ENCODE measurements at places on chromosomes 7 and 10.

DNA sequence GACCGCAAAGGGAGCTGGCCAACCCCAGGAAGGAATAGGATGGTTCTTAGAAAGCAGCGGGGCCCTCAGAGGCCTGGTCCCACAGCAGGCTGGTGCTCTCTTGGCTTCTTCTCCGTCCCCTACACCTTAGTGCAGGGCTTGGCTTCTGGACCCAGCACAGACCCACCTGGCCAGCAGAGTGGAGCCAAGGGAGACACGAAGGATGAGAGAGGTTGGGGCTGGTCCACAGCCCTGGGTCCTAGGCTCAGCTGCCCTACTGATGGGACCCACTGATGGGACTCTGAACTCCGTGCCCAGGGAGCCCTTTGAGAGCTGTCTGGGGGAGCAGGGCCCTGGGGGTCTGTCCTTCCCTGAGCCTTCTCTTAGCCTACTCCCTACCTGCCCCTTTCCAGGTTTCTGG, 6.2 kb upstream of the TLX1 start:
- DNase-seq, result no peak

DNA sequence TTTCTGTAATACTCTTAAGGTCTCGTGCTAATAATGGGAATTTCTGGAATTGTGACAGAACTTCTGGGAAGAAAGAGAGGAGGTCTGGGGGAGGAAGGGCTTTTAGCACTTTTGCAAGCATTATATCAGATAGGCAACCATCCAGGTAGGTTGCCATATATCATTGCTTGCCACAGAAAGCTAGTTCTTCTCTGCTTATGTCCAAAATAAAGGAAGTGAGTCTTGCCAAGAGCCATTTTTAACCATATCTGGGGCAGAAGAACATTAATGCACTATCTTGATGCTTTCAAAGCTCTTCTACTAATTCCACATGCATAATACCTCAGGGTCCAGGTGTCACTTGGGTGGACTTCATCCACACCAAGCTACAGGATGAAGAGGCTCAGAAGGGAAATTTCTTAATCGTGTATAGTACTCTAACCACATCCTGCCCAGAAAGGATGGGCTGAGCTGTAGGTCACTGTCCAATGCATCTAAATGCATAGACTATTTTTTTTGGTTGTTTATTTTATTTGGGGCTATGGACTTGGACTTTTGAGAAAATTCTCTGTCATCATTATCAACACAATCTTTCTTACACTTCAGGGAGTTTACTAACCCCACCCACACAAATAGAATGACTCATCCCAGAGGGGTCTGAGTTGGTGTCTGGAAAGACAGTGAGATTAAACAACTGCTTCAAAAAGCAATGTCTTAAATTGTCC, 68.9 kb upstream of the ADO start:
- DNase-seq, result no peak

- no peak for DNase-seq
Measured at GRCh38 chr10:58820861-58821751, 308.4 kb downstream of the BICC1 start.

DNA sequence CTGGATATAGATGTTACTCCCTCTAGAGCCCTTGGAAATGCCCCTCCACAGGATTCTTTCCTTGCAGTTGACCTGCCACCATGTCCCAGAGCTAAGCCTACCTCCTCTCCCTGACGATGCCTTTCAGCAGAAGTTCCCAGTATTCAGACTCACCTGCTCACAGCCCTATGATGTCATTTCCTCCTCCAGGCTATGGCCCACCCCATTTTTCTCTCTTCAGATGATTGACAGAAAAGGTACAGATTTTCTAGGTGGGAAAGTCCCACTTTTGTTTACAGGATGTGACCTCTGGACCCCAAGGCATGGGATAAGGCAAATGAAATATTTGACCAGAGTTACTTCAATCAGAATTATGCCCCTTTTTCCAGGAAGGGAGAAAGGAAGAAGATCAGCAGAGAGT, 280.2 kb upstream of the PHYHIPL start:
- DNase-seq, result no peak

DNA sequence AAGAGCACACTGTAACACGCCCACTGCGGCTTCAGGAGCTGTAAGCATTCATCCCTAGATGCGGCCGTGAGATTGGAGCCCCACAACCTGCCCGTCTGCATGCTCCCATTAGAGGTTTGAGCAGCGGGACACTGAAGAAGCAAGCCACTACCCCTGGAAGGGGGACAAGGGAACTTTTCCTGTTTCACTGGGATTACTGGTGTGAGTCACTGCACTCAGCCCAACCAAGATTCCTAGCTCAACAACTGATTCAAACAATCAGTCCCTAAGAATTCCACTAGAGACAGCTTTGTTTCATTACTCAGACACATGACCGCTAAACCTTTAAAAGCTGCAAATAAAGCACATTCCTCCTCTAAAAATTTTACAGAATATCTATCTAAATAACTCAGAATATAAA, 69.8 kb downstream of the ORC5 start:
- no peak for DNase-seq

GRCh38 chr7:2063563-2064260, 169.0 kb downstream of the MAD1L1 start:
- no peak for DNase-seq

DNA sequence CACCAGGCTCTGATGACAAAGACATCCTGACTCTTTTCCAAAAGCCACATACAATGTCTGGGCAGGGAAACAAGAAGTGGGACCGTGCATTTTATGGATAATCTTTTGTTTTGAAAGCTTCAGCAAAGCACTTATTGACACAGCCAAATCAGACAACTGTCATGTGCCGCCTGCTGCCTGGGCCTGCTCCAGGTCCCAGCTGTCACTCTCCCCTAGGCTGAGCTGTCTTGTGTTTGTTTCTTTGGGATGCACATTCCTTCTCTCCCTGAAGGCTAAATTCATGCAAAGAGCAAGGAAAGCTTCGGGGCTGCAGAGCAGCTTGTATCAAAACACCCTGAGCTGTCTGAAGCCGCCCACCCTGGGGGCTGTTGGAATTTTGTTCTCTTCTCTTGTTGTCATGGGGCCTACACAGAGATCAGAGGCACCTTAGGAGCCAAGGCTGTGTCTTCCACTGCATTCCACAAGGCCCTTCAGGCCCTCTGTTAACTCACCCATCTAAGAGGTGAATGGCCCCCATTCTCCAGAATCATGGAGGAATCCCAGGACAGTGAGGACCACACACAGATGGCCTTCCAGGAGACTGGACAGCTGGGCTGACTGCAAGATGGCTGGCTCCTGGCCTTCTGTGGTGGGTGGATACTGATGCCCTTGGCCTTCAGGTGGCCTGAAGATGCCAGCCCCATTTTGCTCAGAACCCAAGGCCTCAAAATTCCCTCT, 17.8 kb upstream of the SLC18A2 start:
- no peak for DNase-seq

DNA sequence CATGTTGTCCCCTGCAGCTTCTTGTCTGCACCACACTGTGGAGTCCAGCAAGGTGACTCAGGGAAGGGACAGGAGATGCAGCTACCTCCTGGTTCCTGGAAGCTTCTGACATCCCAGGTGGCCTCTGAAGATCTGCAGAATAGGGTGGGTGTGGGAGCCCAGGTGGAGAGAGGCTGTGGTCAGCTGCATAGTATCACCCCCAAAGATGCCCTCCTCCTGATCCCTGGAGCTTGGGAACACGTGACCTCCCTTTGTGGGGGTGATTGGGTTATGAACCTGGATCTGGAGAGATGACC, 25.4 kb downstream of the CALML3 start:
- DNase-seq, result no peak

GRCh38 chr10:79929409-79929904, 19.4 kb downstream of the SFTPD start:
- DNase-seq, result peak; percentile 80

DNA sequence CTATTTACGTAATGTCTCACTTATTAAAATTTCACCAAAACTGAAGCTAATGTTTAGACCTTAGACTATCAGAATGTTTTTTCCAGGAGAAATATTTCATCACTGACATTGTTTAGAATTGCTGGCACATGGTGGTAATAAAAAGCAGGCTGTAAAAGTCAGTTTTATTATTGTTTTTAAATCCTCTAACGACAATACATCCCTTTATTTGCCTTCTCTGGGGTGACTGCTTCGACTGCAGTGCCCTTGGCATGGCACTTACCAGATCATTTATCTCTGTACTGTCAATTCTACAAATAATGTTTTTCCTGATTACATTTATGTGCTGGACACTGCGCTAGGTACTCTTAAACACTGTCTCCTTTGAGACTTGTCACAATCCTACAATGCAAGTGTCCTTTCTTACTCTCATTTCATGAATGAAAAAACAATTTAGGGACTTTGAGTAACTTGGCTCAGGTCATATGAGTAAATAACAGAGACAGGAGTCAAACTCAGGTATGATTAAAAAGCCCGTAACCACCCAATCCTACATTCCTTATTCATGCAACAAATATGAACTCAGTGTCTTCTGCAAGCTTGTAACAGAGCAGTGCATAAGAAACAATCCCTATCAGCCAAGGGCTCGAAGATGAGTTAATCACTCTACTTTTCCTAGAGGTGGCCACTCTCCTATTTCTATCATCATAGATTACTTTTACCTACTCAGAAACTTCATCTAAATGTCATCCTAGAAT, 5.6 kb upstream of the ING3 start:
- no peak for DNase-seq

GRCh38 chr7:86748843-86749719, 105.4 kb downstream of the GRM3 start:
- no peak for DNase-seq

- DNase-seq, result no peak
Measured at GRCh38 chr7:151553356-151553755, 33.7 kb upstream of the RHEB start.

GRCh38 chr10:110304394-110304779, 333 bp downstream of the SMNDC1 start:
- DNase-seq, result no peak

DNA sequence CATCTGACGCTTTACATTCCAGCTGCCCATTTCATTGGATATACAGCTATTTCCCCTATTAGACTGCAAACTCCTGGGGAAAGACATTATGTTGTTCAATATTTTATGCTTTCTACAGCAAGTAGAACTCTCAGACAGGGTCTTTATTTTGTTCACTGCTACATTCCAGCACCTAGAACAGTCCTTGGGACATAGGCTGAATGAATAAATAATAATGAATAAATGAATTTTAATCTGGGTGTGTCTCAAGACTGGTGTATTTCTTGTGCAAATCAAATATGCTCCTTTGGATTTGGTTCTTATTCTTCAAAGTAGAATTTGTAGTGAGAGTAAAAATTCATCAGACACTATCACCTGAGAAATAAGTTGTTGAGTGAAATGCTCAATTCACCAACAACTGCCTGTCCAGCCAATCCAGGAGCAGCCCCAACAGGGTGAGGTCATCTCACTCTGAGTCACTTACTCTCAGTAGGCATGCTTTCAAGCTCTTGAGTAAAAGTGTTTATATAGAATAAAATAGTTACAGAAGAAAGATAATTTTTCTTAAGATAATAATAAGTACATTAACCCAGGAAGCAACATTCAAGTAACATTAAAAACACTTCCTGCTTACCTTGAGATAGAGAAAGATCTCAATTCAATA, 287.5 kb upstream of the NPVF start:
- no peak for DNase-seq

DNA sequence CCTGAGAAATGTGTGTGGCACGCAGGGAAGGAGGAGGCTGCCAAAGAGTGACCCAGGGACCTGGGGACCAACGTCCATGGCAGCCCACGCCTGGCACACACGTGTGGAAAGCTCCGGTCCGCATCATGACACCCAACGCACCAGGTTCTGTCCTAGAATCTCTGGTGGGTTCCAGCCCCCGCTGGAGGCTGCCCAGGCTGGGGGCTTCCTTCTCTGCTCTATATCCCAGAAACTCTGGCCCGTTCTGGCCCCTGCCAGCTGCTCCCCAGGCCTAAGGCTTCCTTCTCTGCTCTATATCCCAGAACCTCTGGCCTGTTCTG, 261.8 kb downstream of the ELFN1 start:
- DNase-seq, result no peak

DNA sequence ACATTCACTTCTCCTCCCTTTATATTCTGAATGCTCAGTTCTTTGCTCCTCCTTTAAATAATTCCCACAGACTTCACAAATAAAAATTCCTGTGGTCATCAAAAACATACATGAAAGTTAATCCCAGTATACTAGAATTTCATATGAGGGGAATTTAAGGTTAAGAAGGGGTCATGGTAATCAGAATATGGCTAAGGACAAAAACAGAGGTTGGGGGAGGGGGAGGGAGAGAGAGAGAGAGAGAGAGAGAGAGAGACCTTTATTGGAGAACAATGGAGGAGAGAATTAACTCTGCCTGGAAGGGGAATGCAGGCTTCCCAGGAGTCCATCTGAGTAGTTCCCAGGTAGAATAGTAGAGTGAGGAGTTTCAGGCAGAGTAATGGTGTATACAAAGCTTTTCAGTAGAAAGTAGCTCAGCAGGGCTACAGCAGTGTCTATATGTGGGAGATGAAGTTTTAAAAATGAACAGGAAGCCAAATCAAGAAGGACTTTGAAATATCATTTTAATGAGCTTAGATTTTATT, 5.2 kb upstream of the CUBN start:
- DNase-seq, result no peak

DNA sequence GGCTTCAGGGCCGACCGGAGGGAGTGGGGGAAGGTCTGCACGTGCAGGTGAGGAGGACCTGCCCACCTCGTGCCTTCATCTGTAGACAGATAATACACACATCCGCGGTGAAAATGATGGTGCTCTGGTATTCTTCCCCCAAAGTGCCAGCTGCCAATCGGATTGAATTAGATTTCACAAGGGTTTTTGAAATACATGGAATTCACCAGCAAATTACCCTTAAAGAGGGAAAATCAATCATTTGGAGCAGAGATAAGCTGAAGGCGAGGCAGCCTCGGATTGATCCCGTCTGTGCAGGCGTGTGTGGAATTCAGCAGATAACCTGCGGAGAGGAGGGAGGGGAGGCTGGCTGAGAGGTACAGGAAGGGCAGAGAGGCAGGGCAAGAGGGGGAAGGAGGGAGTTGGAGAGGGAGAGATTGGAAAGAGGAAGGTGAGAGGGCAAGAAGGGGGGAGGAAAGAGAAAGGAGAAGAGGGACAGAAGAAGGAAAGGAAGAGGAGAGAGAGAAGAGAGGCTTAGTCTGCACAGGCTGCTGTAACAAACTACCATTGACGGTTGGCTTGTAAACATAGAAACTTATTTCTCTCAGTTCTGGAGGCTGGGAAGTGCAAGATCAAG, 84.2 kb downstream of the C10orf105 start:
- no peak for DNase-seq

GRCh38 chr7:142787034-142787768, 16.4 kb downstream of the PRSS2 start:
- DNase-seq, result no peak

DNA sequence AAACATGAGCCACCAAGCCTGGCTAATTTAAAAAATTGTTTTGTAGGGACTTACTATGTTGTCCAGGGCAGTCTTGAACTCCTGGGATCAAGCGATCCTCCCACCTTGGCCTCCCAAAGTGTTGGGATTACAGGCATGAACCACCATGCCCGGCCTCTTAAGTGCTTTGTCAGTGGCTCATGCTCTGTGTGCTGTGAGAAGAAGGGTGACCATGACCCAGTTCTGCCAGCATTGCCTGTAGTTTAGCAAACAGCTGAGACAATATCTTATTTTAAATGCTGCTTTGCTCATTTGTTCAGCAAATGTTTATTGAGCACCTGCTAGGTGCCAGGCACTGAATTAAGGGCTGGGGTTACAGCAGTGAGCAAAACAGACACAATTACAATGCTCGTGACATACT, 9.0 kb downstream of the ADCK2 start:
- no peak for DNase-seq

All from ascending aorta (tissue), 2 donors.